ENCODE measurements at places on chromosomes 11 and 22.
A peak's percentile ranks its signal among the peaks of the same experiment; 100 is the strongest.

DNA sequence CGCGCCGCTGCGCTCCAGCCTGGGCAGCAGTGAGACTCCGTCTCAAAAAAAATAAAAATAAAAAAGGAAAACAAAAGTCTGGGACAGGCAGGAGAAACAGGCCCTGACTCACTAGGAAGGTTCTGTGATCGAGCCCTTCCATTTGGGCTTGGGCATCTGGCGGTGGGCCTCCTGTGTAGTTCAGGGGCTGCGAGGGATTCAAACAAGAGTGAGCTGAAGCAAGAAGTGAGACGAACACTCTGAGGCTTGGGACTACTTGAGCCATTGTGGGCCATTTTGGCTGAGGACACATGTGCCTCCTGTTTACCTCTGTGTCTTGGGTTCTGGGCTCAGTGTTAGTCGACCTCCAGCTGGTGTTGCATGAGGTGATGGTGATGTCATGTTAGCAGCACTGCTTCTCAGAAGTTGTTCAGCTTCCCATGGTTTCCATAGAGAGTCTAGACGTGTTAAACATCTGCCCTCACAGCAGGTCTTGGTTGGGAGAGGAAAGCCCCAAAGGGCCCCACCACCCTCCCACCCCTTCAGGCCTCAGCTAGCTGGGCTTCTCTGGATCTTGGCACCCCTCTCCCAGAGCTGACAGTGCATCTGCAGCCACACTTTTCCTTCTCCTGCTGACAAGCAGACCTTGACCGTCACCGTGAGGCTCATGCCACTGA is 57.8 kb downstream of the MED15 start:
- DNase-seq = no peak

DNA sequence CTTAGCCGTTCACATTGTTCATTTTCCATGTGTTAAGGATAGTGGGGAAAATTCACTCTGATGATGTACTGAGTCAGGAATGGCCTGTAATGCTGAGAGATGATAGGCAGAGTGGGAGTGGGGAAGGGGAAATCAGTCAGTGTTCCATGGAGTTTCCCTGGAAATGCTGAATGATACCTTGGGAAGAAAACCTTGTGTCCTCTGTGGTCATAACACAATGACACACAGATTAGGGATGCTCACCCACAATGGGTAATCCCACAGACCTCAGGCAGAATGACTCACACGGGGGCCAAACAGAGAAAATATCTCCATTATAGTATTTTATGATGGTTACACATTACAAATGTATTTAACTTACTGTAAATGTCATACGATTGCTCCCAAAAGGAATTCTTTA is 118.0 kb downstream of the SNX19 start:
- no peak for DNase-seq

DNA sequence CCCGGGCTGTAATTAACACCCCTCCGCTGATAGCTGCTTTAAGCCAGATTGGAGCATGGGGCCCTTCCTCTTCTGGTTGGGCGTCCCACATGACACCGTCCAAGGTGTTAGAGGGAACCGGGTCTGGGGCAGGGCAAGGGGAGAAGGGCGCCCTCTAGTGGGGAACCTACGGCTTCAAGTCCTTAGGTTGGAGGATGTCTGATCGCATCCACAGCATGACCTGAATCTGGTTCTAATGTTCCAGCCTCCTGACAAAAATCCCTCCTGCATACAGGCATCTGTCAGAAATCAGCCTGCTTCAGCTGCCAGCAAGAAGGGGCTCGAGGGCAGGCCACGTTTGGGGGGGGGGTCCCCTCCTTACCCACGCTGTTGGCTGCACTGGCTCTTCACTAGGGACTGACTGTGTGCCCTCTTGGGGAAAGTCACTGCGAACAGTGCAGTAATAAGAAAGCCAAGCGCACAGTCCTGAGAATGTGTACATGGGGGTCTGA is 94.2 kb upstream of the TBCEL start:
- DNase-seq = peak; percentile 80

GRCh38 chr11:45985212-45985611 is 62.8 kb downstream of the LARGE2 start:
- DNase-seq = no peak

- no peak for DNase-seq
These were observed 2.4 kb downstream of the C22orf15 start for GRCh38 chr22:23764899-23765881.

DNA sequence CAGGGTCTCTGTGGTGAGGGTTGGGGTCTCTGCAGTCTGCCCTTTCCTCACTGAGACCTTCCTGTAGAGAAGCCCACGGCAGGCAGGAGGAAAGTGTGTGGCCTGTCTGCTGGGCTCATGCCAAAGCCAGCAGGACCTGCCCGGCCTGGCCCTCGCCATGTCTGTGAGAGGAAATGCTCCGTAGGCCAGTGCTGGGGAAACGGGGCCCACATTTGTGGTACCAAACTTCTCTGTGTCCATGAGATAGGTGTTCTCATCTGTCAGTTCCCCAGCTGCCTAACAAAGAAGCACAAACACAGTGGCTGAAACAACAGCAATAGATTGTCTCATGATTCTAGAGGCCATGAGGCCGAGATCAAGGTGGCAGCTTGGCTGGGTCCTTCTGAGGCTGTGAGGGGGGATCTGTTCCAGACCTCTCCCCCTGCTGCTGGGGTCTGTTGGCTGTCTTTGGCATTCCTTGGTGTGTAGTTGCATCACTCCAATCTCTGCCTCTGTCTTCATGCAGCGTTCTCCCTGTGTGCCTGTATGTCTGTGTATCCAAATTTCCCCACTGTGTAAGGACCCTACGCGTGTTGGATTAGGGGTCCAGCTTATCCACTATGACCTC is 772.5 kb downstream of the TBC1D22A start:
- no peak for DNase-seq

DNA sequence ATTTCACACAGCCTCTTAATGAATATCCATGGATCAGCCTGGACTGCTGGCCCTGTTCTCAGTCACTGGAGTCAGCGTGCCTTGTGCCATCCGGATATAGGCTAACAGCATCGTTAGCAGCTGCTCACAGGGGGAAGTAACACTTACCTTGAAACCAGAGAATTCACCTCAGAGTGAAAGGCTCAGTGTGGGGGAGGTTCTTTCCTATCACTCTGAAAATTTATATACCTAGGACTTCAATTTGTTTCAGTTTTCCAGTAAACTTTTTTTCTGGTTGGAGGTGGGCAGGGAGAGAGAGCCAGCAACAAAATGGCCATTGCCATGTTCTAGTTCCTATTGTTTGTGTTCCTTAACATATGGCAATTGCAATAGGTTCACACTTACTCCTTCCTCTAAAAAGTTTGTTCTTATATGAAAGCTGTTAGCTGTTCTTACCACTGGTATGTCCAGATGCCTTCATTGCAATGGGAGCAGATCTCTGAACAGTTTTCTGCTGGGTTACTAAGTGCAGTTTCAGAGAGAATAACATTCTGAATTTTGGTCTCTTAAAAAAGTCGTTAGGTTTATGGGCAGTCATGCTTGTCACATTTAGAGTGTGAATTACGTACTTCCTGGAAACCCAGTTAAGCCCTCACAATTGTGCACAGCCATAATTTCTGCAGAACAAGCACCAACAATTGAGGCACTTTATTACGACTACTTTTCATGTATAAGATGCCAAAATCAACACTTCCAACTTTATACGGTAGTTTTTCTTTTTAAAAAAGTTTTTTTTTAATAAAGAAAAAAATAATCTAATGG is 247.6 kb downstream of the CADM1 start:
- DNase-seq = no peak

DNA sequence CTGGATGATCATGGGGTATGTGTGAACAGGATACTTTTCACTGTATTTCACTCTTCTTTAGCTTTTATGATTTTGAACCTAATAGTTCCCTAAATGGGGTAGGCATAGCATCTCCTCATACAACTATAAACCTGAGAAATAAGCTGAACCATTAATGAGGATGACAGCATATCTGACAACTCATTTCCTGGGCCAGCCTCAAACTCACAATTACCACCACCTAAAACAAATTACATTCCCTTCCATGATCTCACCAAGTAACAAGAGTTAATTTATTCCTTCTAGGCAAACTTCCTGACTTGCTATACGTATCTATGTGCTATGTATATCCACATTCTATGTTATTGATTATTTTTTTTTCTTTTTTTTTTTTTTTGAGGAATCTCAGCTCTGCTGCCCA is 23.0 kb downstream of the SIK3 start:
- no peak for DNase-seq

- no peak for DNase-seq
These were observed 19.2 kb downstream of the DHCR7 start for GRCh38 chr11:71428861-71429435.

- DNase-seq = no peak
These were observed 72.1 kb upstream of the YWHAH start for GRCh38 chr22:31872209-31872608.

- DNase-seq = no peak
These were observed 115.0 kb downstream of the TMPRSS5 start for GRCh38 chr11:113591117-113591516.

- DNase-seq = no peak
These were observed 30.5 kb downstream of the ALX4 start for GRCh38 chr11:44279483-44279882.

GRCh38 chr11:66523611-66524010 is 13.2 kb downstream of the BBS1 start:
- no peak for DNase-seq

- peak; percentile 23 for DNase-seq
These were observed 46.6 kb downstream of the CWC15 start for GRCh38 chr11:94926698-94927237.

Measured in NT2/D1 (cell line).